NCI-H774 (cell line): ENCODE measurements at places on chromosomes 5 and 9.

GRCh38 chr9:95129476-95130291, 187.8 kb downstream of the FANCC start:
- no peak for DNase-seq

GRCh38 chr9:125180876-125181275, 8.7 kb downstream of the PPP6C start:
- DNase-seq: no peak

- DNase-seq: no peak
Measured at GRCh38 chr5:74464512-74465209, 175.9 kb downstream of the ENC1 start.

GRCh38 chr5:172571413-172571812, 69.7 kb upstream of the NEURL1B start:
- DNase-seq: no peak

DNA sequence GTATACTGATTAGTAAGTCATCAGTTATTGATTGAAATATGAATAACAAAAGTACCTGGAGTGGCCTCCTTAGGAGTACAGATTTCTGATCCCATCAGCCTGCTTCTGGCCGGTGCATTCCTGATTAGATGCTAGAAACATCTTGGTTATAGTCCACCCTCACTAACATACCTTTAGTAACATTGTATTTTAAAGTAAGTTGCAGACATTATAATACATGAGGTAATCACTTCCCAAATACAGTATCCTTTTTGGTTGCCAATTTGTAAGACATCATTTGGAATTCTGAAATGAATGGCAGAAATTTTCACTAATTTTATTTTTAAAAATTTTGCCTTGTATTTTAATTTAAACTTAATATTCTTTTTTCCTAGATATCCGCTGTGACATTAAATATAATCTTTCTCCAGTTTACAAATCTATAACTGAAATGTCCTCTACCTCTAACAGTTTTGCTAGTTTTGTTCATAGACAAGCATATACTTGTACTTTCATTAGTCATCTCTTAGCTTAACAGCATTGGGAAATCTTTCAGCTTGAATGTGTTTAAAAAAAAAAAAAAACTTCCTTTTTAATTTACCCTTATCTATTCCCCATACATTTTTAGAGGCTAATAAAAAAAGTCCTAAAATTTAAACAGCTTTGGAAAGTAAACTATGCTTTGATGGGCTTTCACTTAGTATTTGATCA, 178.9 kb downstream of the XRCC4 start:
- DNase-seq: no peak

- no peak for DNase-seq
Measured at GRCh38 chr5:135667673-135668072, 88.9 kb upstream of the CXCL14 start.

DNA sequence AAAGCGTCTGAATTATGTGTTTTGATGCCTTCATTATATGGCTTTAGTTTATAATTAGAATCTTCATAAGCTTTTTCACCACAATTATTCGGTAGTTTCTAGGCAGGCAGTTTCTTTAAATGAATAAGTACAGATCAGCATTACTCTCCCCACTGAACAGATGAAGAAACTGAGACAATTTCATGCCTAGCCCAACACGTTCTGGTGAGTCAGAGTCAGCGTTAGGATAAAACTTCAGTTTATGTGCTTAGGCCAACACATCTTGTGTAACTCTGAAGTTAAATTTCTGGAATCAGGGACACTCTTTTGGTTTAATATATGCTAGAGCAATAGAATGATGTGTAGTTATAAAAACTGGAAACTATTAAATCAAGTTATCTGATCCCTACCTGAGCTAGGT, 186.7 kb upstream of the ELL2 start:
- no peak for DNase-seq
